Stimulated activated naive CD4-positive, alpha-beta T cell (primary cell): ENCODE measurements at places on chromosomes 2 and 18.

DNA sequence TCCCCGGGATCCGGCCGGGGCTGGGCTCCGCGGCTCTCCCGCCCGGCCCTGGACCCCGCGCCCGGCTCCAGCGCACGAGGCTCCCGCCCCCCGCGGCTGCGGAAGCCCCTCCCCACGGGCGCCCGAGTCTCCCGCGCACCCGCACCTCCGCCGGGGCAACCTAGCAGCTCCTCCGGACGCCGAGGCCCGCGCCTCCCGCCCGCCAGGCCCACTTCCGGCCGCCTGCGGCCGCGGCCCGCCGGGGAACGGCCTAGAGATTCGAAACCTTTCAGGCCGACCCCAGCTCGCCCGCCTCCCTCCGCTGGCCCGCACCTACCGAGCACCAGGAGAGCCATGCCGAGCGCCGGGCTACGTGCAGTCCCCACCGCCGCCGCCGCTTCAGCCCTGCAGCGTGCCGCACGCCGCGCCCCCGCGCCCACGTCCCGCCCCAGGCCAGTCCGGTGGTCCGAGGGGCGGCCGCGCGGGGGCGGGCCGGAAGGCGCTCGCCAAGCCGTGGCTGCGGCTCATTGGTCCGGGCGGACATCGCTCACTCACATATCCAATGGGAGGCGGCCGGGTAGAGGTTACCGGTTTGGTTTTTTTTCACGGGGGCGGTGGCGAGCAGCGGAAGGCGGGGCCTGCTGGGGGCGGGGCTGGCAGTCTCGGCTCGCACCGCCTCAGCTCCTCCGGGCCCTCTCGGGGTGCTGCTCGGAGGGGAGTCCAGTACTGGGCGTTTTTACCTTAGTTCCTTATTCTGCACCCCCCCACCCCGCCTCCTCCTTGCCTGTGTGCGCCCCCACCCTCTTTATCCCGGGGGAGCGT is at the start of gene PDIA6:
PDIA6 (minus strand) TSS at position 424 of the 801 bp plus-strand sequence; CDS start at position 335, 89 bp downstream.
- peak; percentile 82 for DNase-seq

DNA sequence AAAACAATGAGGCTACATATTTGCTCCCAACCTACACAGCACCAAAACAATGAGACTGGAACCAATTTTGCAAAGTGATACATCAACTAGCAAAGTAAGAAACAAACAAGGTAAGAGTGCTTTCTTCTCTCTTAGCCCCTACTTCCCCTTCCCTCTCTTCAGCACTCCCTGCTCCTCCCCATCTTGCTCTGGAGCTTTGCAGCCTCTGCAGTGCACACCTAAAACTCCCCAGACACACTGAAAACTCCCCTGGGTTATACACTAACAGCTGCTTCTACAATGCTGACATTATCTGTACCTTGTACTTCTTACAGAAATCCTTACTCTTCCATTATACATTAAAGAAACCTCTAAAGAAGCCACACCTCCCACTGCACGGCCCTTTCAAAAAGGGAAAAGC is 93.7 kb downstream of the RBMS1 start:
- no peak for DNase-seq

- DNase-seq, result no peak
These were observed 90.3 kb upstream of the CDH2 start for GRCh38 chr18:28267276-28267675.

- DNase-seq, result no peak
These were observed 13.1 kb downstream of the HS6ST1 start for GRCh38 chr2:128305555-128306080.

DNA sequence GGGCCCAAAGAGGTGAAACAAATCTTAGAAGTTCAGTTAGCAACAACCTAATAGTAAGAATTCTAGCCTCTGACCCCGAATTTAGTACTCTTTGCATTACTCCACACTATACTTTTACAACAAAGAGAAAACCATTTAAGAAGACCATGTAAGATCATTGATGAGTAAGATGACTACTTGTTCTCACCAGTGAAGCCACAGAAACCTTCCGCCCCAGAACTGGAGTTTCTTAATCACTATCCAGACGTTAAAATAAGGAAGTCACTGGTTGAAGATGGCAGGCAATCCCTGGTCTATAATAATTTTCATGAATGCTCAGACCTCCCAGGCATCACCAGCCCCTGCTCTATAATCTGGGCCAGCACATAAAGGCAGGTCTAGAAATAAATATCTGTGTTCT is 95.0 kb downstream of the TMEM163 start:
- DNase-seq, result no peak
